ENCODE measurements at places on chromosomes 6 and 20.

- DNase-seq: no peak
Observed at GRCh38 chr20:2814587-2815051, at the start of gene C20orf141. Gene C20orf141 (plus strand): TSS chr20:2814987. CDS start chr20:2815185, 198 bp downstream.

DNA sequence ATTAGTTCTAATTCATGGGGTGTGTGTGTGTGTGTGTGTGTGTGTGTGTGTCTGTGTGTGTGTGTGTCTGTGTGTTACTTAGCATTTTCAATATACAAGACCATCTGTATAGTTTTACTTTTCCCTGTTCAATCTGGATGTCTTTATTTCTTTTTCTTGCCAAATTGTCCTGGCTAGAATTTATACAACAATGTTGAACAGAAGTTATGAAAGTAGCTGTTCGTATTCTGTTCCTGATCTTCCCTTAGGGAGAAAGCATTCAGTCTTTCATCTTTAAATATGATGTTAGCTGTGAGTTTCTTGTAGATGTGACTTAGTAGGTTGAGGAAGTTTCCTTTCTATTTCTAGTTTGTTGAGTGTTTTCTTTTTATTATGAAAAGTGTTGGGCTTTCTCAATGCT, 334.7 kb upstream of the RNF24 start:
- DNase-seq: no peak

DNA sequence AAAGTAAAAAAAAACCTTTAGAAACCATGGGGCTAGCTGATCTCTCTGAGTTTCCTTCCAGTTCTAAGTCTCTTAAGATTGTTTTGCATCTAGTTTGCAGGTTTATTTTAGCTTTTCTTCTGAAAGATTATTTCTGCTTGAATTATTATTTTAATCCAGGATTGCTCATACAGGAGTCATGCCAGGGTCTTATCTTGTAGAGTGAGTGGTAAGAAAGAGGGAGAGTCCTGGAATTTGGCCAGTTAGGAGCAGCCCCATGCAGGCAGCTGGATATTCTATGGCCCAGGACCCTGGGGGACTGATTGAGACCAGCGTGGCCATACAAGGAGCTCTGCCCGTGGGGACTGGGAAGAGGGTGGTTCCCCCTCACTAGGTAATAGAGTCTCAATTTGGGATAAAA, 178.9 kb upstream of the HEY2 start:
- DNase-seq: no peak

- DNase-seq: no peak
Observed at GRCh38 chr6:77231438-77232305, 231.6 kb downstream of the HTR1B start.

DNA sequence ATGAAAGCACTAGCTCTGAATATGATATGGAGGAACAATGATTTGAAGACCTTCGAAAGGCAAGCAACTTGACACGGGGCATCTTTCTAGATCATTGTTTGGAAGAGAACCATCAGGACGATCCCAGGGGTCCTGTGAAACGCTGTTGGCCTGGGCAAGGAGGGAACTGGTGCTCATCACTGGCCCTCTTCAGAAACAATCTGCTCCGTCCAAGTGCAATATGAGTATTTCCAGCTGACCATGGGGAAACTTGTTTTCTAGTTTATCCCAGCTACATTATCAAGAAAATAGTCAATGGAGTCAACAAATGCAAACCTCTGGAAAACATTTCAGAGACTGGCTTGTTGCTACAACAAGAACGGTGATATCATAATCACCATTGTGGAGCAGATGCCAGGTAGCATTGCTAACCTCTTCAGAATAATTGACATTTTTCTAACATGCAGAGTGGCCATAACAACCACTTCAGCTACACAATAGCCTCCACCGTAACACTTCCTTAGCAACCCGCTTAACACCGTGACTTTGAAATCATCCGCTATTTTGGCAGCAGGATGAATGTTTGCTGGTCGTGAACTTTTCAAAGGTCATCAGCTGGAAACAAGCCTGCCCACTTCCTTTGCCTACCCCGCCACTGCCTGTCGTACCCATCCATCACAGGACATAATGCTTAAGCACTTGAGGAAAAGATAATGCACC, 112.0 kb upstream of the PDE10A start:
- DNase-seq: no peak

- no peak for DNase-seq
Observed at GRCh38 chr6:13916230-13916944, 8.4 kb upstream of the RNF182 start.

GRCh38 chr6:42294759-42295158, 77.1 kb upstream of the MRPS10 start:
- DNase-seq: peak; percentile 18

DNA sequence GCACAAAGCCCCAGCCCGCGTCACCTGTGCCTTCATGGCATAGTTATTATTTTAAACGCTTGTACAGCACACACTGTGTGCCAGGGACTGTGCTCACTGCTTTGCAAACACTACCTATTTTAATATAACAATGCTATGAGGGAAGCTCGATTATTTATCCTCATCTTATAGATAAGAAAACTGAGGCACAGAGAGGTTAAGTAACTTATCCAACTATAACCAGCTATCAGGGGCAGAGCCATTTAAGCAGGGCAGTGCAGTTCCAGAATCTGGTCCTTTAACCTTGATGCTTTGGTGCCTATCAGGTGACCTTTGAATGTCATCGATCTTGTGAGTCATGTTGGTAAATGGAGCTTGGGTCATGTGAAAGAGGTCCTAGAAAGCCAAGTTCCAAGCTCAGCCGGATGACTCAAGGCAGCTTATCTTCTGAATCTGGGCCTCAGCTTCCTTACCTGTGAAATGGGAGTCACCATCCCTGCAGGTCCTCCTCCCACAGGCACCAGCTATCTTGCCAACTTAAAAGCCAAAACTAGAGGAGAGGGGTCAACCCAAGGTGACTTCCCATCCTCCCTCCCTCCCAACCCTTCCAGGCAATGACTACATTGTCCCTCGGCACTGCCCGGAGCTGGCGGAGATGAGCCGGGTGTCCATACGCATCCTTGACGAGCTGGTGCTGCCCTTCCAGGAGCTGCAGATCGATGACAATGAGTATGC, 56.4 kb upstream of the TTPAL start:
- DNase-seq: no peak

DNA sequence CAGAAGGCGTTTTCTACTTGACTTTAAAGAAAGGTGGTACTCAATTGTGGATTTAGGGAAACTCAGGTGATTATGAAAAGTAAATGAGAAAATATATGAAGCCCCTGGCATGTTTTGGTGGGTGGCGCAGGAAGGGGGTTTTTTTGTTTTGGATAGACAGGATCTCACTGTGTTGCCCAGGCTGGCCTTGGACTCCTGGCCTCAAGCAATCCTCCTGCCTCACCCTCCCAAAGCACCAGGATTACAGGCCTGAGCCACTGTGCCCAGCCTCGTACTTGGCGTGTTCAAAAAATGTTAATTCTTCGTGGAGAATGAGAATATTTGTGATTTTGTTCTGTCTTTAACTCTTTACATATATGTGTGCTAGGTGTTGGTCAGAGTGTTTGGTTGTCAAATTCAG, 32.1 kb upstream of the C20orf144 start:
- DNase-seq: no peak
